Type B pancreatic cell (in vitro differentiated cells): ENCODE measurements at places on chromosomes 2 and 18. TPM values are rescaled to one million over a fixed set of nuclear protein-coding genes. Genes with fewer than 3 reads are reported as not detected.

DNA sequence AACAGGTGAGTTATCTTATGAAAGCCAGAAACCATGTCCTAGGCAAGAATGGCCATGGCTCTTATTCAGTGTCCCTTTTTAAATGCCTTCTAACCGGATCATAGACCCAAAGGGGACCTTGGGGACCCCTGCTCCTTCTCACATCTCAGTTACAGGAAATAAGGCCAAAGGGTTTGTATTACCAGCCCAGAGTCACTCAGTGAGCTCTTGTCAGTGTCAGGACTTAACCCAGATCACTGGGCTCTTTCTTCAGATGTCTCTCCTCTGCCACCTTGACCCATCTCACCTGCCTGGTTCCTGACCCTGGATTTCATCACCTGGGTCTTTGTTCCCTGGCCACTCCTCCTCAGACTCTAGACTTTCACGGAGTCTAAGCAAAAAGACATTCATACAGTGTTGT, 556.7 kb downstream of the CMPK2 start:
- H3K36me3 ChIP-seq: no peaks in the 10 kb centered on the region
- DNase-seq: no peak
- no peaks in the 10 kb centered on the region for H3K27me3 ChIP-seq

GRCh38 chr2:1723397-1724042, 20.8 kb downstream of the PXDN start:
- no peaks in the 10 kb centered on the region for H3K36me3 ChIP-seq
- no peak for DNase-seq
- no peaks in the 10 kb centered on the region for H3K27me3 ChIP-seq
- peaks cover 22% of the 10 kb centered on the region for H3K4me1 ChIP-seq
- no peak overlapping the region for H3K4me3 ChIP-seq
- H3K27ac ChIP-seq: no peak overlapping the region

GRCh38 chr2:236694146-236694888, 124.7 kb downstream of the ACKR3 start:
- H3K4me1 ChIP-seq: peaks cover 35% of the 10 kb centered on the region
- H3K27ac ChIP-seq: no peak overlapping the region
- no peak for DNase-seq
- no peaks in the 10 kb centered on the region for H3K36me3 ChIP-seq
- peaks cover 15% of the 10 kb centered on the region for H3K27me3 ChIP-seq

DNA sequence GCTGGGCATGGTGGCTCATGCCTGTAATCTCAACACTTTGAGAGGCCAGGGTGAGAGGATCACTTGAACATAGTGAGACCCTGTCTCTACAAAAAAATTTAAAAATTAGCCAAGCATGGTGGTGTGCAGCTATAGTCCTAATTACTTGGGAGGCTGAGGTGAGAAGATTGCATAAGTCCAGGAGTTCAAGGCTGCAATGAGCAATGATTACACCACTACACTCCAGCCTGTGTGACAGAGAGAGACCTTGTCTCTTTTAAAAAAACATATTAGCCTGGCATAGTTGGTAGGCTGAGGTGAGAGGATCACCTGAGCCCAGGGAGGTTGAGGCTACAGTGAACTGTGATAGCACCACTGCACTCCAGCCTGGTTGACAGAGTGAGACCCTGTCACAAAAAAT, 13.7 kb downstream of the TRAPPC8 start:
- no peak for DNase-seq
- H3K4me1 ChIP-seq: no peaks in the 10 kb centered on the region
- no peak overlapping the region for H3K27ac ChIP-seq
- H3K4me3 ChIP-seq: no peak overlapping the region

DNA sequence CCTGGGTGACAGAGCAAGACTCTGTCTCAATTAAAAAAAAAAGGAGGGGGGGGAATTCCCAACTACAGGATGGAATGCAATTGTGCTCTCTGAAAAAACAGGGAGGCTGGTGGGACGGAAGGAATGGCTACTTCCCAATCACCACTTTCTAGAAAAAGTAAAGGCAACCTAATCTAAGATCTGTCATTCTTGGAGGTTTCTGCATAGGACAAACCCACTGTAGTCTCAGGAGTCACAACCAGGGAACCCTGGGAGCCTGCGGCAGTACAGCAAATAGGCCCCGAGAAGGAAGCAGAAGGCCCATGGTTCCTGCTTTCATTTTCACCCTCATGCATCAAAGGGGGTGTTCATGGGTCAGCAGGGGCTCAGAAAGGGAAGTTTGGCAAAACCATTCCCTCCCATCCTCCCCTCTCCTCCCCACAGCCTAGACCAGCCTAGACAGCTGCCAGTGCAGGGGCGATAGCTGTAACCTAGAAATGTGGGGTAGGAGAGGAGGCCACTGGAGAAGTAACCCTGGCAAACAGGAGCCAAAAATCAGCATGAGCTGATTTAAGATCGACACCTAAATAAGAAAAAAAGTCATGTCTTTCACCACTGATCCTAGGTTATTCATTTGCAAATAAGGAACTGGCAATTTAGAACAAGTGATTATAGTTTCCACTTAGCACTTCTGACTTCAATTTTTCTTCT, 48.0 kb downstream of the TRABD2A start:
- H3K27ac ChIP-seq: no peak overlapping the region
- no peak overlapping the region for H3K4me3 ChIP-seq
- H3K4me1 ChIP-seq: no peaks in the 10 kb centered on the region
- H3K36me3 ChIP-seq: no peaks in the 10 kb centered on the region

DNA sequence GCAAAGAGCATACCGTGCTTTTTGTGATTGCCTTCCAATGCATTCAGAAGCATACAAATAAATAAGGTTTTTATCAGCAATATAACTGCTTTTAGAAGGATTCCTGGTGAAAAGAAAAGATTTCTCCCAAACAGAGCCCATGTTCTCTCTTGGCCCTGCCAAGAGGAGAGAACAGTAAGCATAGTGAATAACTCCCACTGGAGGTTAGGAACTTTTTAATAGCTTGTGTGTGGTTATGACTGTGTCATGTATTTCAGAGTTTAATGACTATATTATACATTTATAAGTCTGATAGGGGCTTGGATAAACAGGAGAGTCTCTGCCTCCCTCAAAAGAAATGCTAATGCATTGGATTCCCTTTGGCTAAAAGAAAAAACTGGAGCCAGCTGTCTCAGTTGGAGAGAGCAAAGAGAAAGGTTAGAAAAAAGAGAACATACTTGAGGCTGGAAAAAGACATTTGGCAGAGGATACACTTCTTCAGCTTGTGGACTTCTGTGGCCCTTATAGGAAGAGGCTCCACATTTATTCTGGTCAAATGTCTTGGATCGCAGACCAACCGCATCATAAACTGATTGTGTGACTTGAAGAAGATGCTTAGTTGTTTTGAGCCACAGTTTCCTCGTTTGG, 63.0 kb upstream of the SPRED2 start:
- H3K4me1 ChIP-seq: no peaks in the 10 kb centered on the region
- H3K27me3 ChIP-seq: no peaks in the 10 kb centered on the region
- H3K4me3 ChIP-seq: no peak overlapping the region
- H3K36me3 ChIP-seq: no peaks in the 10 kb centered on the region
- H3K27ac ChIP-seq: no peak overlapping the region
- DNase-seq: no peak

GRCh38 chr18:79787865-79788733, 9.6 kb upstream of the KCNG2 start:
- H3K27me3 ChIP-seq: peaks cover 83% of the 10 kb centered on the region
- no peaks in the 10 kb centered on the region for H3K36me3 ChIP-seq

- no peak for DNase-seq
- no peak overlapping the region for H3K27ac ChIP-seq
- H3K4me1 ChIP-seq: no peaks in the 10 kb centered on the region
- H3K36me3 ChIP-seq: no peaks in the 10 kb centered on the region
These were observed 934.8 kb downstream of the NRXN1 start for GRCh38 chr2:50097148-50097547.

DNA sequence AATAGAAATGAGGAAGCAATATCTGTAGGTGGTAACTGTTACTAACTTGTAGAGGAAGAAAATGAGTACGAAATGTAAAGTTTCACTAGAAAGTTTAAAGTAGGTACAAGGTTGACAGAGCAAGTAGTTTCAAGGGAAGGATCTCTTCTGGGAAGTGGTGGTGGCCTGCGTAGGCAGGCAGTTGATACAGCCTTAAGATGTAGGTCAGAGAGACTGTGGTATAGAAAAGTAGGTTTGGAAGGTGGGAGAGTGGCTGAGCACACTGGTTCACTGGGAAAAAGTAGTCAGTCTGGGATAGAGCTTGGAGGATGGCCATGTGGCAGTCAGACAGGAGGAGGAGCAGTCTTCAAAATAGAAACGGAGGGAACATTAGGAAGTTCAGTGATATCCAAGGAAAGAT, 23.5 kb downstream of the KDM3A start:
- H3K4me1 ChIP-seq: no peaks in the 10 kb centered on the region
- H3K27ac ChIP-seq: no peak overlapping the region
- H3K36me3 ChIP-seq: peaks cover 38% of the 10 kb centered on the region
- H3K27me3 ChIP-seq: no peaks in the 10 kb centered on the region
- H3K4me3 ChIP-seq: no peak overlapping the region

DNA sequence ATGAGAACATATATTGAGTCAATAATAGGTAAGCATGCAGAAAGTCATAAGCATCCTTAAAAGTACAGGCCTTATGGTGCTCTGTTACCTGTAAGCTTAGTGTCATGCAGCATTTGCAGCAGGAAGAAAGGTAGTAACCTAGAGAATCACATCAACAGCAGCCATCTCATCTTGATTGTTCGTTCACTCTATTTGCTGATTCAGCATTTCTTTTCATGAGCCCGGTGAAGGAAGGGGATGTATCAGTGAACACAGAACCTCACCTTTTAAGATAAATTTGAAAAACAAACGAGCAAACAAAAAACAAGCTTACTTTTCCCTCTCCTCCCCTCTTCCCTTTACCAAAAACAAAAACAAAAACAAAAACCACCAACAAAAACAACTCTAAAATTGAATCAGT, 89.9 kb downstream of the MIB1 start:
- H3K36me3 ChIP-seq: peaks cover 7% of the 10 kb centered on the region
- no peak overlapping the region for H3K27ac ChIP-seq
- no peak overlapping the region for H3K4me3 ChIP-seq
- DNase-seq: no peak

GRCh38 chr2:216810399-216811160, 49.3 kb downstream of the TNP1 start:
- H3K27ac ChIP-seq: no peak overlapping the region
- no peak overlapping the region for H3K4me3 ChIP-seq
- peaks cover 4% of the 10 kb centered on the region for H3K27me3 ChIP-seq
- no peaks in the 10 kb centered on the region for H3K4me1 ChIP-seq
- DNase-seq: no peak
- H3K36me3 ChIP-seq: no peaks in the 10 kb centered on the region

DNA sequence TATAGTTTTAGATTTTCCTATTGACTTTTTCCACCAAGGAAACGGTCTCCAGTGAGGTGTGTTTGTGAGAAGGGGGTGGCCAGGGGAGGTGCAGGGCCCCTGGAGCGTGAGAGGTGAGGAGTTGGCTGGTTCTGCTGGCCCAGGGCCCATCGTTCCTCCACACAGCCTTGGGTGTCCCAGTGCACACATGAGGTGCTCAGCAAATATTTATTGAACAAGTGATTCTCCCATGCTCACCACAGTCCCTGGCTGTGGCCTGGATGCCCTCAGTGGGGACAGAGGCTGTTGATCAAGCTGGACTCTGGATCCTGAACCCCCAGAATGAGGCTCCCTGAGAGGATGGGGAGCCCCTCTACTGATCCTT, 5.0 kb downstream of the HAAO start:
- H3K27me3 ChIP-seq: peaks cover 6% of the 10 kb centered on the region
- no peak overlapping the region for H3K27ac ChIP-seq
- peaks cover 6% of the 10 kb centered on the region for H3K36me3 ChIP-seq
- H3K4me1 ChIP-seq: peaks cover 22% of the 10 kb centered on the region
- peak; percentile 45 for DNase-seq

- H3K27me3 ChIP-seq: peaks cover 3% of the 10 kb centered on the region
- no peak overlapping the region for H3K4me3 ChIP-seq
- DNase-seq: no peak
- no peak overlapping the region for H3K27ac ChIP-seq
These were observed 34.9 kb downstream of the CABLES1 start for GRCh38 chr18:23170137-23170536.

GRCh38 chr18:72375618-72376017, 168.5 kb downstream of the CBLN2 start:
- DNase-seq: no peak
- H3K27ac ChIP-seq: no peak overlapping the region
- H3K4me3 ChIP-seq: no peak overlapping the region

GRCh38 chr18:46696268-46696667, 39.2 kb upstream of the LOXHD1 start:
- no peak overlapping the region for H3K27ac ChIP-seq
- peaks cover 3% of the 10 kb centered on the region for H3K27me3 ChIP-seq
- DNase-seq: no peak
- H3K4me1 ChIP-seq: no peaks in the 10 kb centered on the region
- H3K36me3 ChIP-seq: no peaks in the 10 kb centered on the region
- H3K4me3 ChIP-seq: no peak overlapping the region

DNA sequence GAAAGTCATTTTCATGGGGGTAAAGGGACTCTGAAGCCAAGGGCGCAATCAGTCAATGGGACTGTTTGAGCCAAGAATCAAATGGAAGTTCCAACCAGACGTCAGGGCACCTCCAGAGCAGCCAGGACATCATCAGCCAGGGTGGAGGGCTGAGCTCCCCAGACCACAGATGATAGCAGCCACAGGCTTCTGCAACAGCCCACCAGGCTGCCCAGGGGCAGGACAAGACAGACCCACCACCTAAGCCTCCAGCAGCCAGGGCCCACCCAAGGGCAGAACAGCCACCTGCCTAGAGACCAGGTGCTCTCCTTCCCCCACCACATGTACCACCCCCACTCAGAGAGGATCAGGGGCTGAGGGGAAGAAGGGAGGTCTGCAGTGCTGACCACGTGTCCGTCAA, 53.8 kb upstream of the SLC66A3 start:
- H3K4me1 ChIP-seq: no peaks in the 10 kb centered on the region
- H3K27me3 ChIP-seq: peaks cover 5% of the 10 kb centered on the region
- H3K4me3 ChIP-seq: no peak overlapping the region

The POTEJ gene
- total RNA-seq: not detected in 2 replicates

The ACP1 gene
- 121 and 124 TPM in 2 replicates for total RNA-seq

The SEPTIN2 gene
- total RNA-seq: 333 and 425 TPM in 2 replicates

The AGAP1 gene
- 46.3 and 52.7 TPM in 2 replicates for total RNA-seq

The EVX2 gene
- total RNA-seq: 0.10 TPM in 1 of 2 replicates, not detected in the other

The SERPINB4 gene
- 0.17 TPM in 1 of 2 replicates, not detected in the other for total RNA-seq

The RUFY4 gene
- not detected in 2 replicates for total RNA-seq

The MSGN1 gene
- total RNA-seq: not detected in 2 replicates

The TRAPPC8 gene
- total RNA-seq: 43.6 and 45.6 TPM in 2 replicates

The NOSTRIN gene
- 2.4 and 2.5 TPM in 2 replicates for total RNA-seq
